ENCODE measurements at places on chromosomes 6 and 20.

- DNase-seq: no peak
These were observed 108.1 kb upstream of the TIAM2 start for GRCh38 chr6:154887051-154887450.

DNA sequence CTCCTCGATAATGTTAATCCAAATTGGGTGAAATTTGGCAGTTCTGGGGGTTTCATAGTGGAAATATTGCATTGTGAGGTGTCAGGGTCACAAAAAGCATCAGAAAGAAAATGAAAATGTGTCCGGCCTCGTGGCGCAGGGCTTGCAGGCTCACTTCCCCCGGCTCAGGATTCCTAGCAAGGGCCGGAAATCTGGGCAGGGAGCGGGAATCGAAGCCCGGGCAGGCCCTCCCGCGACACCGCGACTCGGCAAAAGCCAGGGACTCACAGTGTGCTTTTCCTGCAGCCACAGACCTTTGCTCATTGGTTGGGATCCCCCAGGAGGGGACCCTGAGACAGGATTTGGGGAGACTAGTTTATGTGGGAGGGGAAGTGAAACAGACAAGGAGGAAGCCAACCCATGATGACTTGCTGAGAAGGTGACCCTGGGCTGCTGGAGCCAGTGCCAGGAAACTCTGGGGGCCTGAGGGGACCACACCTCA, 847 bp upstream of the CD93 start:
- no peak for DNase-seq

GRCh38 chr6:167946007-167946406, 51.5 kb upstream of the KIF25 start:
- DNase-seq: no peak

- DNase-seq: no peak
These were observed 29.9 kb upstream of the BACH2 start for GRCh38 chr6:90326404-90327057.

GRCh38 chr6:15254070-15254975, 8.5 kb downstream of the JARID2 start:
- peak; percentile 72 for DNase-seq

GRCh38 chr6:54244430-54244829, 63.8 kb upstream of the TINAG start:
- DNase-seq: peak; percentile 10

DNA sequence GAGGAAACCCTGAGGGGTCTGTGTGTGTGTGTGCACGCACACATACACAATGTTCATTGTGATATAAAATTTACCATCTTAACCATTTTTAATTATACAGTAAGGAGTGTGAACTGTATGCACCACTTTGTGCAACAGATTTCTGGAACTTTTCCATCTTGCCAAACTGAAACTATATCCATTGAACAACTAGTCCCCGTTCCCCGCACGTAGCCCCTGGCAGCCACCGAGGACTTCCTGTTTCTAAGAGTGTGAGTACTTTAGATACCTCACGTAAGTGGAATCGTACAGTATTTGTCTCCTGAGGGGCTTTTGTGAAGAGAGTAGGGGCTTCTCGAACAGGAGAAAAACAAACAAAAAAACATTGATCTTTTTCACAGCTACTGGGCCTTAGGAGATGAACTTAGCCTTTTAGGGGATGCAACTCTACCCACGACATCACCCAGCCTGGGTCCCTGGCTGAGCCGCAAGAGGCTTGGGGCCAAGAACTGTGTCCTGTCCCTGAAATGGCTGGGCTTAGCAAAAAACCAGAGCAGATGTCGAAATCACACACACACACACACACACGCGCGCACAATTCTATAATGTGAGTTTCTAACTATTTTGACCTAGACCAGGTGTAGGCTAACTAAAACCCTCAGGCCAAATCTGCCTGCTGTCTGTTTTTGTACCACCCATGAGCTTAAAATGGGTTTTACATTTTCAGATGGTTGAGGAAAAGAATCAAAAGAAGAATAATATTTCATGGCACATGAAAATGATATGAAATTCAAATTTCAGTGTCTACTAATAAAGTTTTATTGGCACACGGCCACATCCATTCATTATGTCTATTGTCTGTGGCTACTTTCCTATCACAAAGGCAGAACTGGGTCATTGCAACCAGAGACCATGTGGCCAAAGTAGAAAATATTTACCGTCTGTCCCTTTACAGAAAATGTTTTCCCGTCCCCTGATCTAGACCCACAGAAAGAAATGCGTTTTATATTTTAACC, 144.2 kb downstream of the EYA2 start:
- peak; percentile 10 for DNase-seq

DNA sequence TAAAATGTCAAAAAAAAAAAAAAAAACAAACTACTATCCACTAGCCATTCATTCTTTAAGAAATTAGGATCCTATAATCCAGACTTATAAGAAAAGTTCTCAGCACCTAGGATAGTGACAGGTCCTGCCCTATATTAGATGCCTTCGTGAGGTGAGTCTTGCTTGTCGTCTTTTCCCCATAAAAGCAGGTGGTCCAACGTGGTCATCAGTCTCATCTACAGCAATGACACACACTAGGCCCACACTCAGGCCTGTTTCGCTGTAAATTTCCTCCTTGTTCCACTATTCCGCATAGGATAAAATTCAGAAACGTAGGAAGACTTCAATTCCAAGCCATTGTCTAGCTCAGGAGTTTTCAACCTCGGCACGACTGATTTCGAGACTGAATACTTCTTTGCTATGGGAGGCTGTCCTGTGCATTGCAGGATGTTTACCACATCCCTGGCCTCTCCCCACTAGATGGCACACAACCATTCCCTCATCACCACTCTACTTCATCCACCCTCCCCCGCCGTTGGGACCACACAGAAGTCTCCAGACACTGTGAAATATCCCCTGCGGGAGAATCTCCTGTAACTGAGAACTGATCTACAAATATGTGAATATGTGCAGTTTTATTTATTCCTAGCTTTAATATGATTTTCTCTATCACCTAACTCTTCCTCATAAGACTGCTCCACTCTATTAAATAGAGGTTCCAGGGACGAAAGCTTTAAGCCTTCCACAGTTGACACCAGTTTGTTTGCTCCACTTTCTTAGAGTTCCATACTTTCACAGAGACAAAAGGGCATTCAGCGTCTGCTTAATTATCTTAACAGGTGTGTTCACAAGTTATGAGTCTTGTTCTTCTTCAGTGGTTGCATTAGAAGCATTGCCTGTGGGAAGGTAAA, 346.3 kb downstream of the BMP2 start:
- peak; percentile 10 for DNase-seq

GRCh38 chr20:63183422-63184146, 32.3 kb downstream of the YTHDF1 start:
- peak; percentile 49 for DNase-seq

GRCh38 chr20:64231621-64232550, 23.7 kb upstream of the PCMTD2 start:
- DNase-seq: no peak

- DNase-seq: no peak
These were observed 526.6 kb upstream of the MARCKS start for GRCh38 chr6:113330636-113330946.

- no peak for DNase-seq
These were observed 108.6 kb downstream of the EYA2 start for GRCh38 chr20:47003223-47003622.

GRCh38 chr6:135451617-135452190, 45.8 kb downstream of the AHI1 start:
- peak; percentile 54 for DNase-seq

All from common myeloid progenitor, CD34-positive (primary cell).